ENCODE measurements at places on chromosomes 1 and 21.

DNA sequence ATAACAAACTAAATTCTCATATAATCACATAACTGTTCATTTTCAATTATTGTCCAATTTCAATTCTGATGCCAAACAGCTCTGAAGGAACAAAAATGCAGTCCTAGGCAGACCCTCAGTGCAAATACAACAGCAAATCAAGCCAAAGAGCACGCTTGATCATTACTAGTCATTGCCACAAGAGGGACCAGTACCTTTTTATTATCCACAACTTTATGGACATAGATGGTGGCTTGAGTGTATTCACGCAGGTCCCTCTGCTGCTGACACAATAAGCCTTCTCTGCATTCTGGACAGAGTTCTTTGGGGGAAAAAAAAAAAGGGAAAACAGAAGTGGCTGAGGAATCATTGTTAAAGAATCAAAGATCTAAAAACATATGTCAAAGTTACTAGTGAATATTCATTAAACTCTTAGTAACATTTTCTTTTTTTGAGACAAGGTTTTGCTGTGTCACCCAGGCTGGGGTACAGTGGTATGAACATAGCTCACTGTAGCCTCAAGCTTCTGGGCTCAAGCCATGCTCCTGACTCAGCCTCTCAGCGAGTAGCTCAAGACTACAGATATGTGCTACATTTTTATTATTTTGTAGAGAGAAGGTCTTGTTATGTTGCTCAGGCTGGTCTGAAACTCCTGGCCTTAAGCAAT lies 34.3 kb upstream of the RAP1GAP start:
- DNase-seq, result no peak

DNA sequence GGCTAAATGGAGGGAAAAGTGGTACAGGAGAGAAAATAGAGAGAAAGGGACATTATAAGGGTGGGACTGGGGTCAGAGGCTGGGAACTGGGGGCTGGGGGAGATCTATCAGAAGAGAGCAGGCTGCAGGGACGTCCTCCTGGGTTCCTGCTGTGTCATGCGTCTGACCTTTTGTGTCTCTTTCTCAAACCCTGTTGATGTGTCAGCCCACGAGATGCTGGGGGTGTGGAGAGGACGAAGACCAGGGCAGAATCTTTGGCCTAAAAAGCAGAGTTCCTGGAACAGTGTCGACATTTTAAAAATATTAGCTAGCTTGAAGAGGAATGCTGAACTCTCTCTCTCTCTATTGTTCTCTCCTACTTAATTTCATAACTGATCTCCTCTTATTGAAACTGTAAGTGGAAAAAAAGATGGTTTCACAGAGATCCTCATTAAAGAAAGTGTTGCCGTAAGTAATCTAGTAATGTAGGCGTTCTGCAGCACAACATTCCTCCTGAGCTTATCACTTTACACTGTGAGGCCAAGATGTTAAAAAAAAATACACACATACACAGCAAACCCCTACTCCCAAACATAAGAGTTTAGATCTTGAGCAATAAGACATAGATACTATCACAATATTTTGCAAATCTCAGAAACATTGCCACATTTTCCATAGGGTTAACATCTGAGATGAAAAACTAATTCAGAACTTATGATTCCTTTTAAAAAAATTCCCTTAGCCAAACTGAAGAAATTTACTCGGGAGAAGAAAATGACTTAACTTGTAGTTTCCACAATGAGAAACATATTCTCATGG lies 52.6 kb downstream of the RUNX1 start:
- DNase-seq, result no peak

GRCh38 chr1:159908031-159908940 lies 8.3 kb upstream of the CFAP45 start:
- DNase-seq, result no peak

GRCh38 chr1:53195246-53196016 lies 1.2 kb upstream of the CPT2 start:
- DNase-seq, result no peak

GRCh38 chr1:21261551-21262292 lies 28.5 kb downstream of the ECE1 start:
- DNase-seq, result peak; percentile 26

Measured in activated CD4-positive, alpha-beta memory T cell treated with anti-CD3 and anti-CD28 coated beads, Interleukin-2, amount 10 ng/mL, durations not matched to agents 7 days and 5 days (primary cell).